Bladder microvascular endothelial cell (primary cell): ENCODE measurements at places on chromosomes 16 and 17. TPM values are rescaled to one million over a fixed set of nuclear protein-coding genes. Genes with fewer than 3 reads are reported as not detected.

TMEM98 gene
- 22.0 and 42.0 TPM in 2 replicates for total RNA-seq

ACAP1 gene
- total RNA-seq = not detected in 2 replicates

COL1A1 gene
- total RNA-seq = 7.6 and 45.2 TPM in 2 replicates

OR1F1 gene
- not detected in 2 replicates for total RNA-seq

TBC1D3C gene
- total RNA-seq = not detected in 2 replicates

HAPSTR1 gene
- 39.3 and 63.4 TPM in 2 replicates for total RNA-seq

NHERF2 gene
- total RNA-seq = 52.4 and 55.7 TPM in 2 replicates

TEDC2 gene
- 5.9 and 7.1 TPM in 2 replicates for total RNA-seq

INCA1 gene
- total RNA-seq = 0.25 and 0.32 TPM in 2 replicates

MYL4 gene
- 0.82 and 1.6 TPM in 2 replicates for total RNA-seq

NLGN2 gene
- 1.3 and 7.6 TPM in 2 replicates for total RNA-seq

TBC1D28 gene
- total RNA-seq = 0.19 TPM in 1 of 2 replicates, not detected in the other

OR1E2 gene
- total RNA-seq = not detected in 2 replicates

ADPRM gene
- total RNA-seq = 8.3 and 10.2 TPM in 2 replicates

SLFN14 gene
- total RNA-seq = not detected in 2 replicates

HS3ST2 gene
- not detected in 2 replicates for total RNA-seq

LRRC36 gene
- under 0.01 and 0.38 TPM in 2 replicates for total RNA-seq

KRTAP2-3 gene
- not detected in 2 replicates for total RNA-seq

ZSCAN10 gene
- total RNA-seq = not detected in 2 replicates

ALOX15B gene
- total RNA-seq = not detected in 2 replicates

CA7 gene
- not detected in 2 replicates for total RNA-seq

DNAI2 gene
- total RNA-seq = not detected in 2 replicates

NAA60 gene
- total RNA-seq = 6.6 and 17.7 TPM in 2 replicates

SLC16A5 gene
- 5.3 and 8.2 TPM in 2 replicates for total RNA-seq

GCGR gene
- not detected in 2 replicates for total RNA-seq

HOXB6 gene
- total RNA-seq = 9.9 and 10.2 TPM in 2 replicates

MFSD6L gene
- total RNA-seq = 0.13 TPM in 1 of 2 replicates, not detected in the other

NPTX1 gene
- total RNA-seq = 0.16 and 1.2 TPM in 2 replicates

ABCC6 gene
- 0.38 TPM in 1 of 2 replicates, not detected in the other for total RNA-seq

C1QTNF1 gene
- total RNA-seq = 9.1 and 30.4 TPM in 2 replicates

RAMP2 gene
- 4.4 and 30.8 TPM in 2 replicates for total RNA-seq

HNF1B gene
- not detected in 2 replicates for total RNA-seq

ZNF830 gene
- total RNA-seq = 12.6 and 15.4 TPM in 2 replicates

SULT1A2 gene
- 0.16 TPM in 1 of 2 replicates, not detected in the other for total RNA-seq

TSPOAP1 gene
- total RNA-seq = under 0.01 TPM in 1 of 2 replicates, not detected in the other

KRT34 gene
- total RNA-seq = 0.44 and 0.49 TPM in 2 replicates

EFNB3 gene
- total RNA-seq = 0.16 and 0.57 TPM in 2 replicates

NUDT7 gene
- total RNA-seq = 4.7 and 6.6 TPM in 2 replicates

TBC1D3K gene
- total RNA-seq = not detected in 2 replicates

KCNJ2 gene
- total RNA-seq = 7.7 and 15.1 TPM in 2 replicates

DCAF7 gene
- total RNA-seq = 14.9 and 39.4 TPM in 2 replicates

GFAP gene
- 0.16 TPM in 1 of 2 replicates, not detected in the other for total RNA-seq

MT1A gene
- total RNA-seq = 0.65 and 0.69 TPM in 2 replicates

SGF29 gene
- total RNA-seq = 6.5 and 7.3 TPM in 2 replicates

CBX2 gene
- total RNA-seq = 12.5 and 14.7 TPM in 2 replicates

MT1E gene
- 64.6 and 115 TPM in 2 replicates for total RNA-seq

JMJD6 gene
- total RNA-seq = 17.2 and 21.5 TPM in 2 replicates
